ENCODE measurements at places on chromosomes 2 and 18.

DNA sequence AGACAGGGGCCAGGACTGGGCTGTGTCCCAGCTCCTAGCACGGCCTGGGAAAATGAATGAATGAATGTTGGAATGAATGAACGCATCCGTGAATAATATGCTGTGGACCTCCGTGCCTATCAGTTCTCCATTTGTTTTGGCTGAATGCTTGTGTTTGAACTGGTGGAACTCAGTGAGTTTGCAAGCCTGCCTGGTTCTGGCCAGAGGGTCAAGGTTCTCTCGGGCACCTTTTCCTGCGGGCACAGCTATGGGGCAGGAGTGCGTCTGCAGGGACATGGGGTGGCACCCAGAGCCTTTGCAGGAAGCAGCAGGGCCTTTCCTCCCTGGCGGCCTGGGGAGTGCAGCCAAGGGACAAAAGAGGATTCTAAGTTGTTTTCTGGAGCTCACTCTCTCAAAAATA lies 17.6 kb upstream of the PDIA6 start:
- no peak for DNase-seq

- DNase-seq, result no peak
These were observed 110.7 kb upstream of the CELF4 start for GRCh38 chr18:37676276-37676675.

GRCh38 chr2:149329489-149330126 lies 779 bp upstream of the LYPD6 start:
- DNase-seq, result no peak

DNA sequence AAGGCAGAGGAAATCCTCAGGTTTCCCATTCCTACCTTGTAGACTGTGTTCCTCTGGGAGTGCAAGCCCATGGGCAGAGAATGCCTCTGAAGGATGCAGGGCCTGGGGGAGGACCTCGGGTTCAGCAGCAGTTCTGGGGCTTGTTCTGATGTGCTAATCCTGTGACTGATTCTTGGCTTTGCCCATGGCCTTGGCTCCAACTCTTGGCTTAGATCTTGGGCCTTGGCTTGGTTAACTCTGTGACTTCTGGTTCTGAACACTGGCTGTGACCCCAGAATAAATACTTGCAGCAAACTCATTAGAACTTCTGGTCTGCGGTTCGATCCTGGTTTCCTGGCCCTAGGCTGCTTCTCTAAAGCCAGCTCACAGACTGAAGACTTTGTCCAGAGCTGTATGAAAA lies 366.9 kb upstream of the ZEB2 start:
- DNase-seq, result no peak

DNA sequence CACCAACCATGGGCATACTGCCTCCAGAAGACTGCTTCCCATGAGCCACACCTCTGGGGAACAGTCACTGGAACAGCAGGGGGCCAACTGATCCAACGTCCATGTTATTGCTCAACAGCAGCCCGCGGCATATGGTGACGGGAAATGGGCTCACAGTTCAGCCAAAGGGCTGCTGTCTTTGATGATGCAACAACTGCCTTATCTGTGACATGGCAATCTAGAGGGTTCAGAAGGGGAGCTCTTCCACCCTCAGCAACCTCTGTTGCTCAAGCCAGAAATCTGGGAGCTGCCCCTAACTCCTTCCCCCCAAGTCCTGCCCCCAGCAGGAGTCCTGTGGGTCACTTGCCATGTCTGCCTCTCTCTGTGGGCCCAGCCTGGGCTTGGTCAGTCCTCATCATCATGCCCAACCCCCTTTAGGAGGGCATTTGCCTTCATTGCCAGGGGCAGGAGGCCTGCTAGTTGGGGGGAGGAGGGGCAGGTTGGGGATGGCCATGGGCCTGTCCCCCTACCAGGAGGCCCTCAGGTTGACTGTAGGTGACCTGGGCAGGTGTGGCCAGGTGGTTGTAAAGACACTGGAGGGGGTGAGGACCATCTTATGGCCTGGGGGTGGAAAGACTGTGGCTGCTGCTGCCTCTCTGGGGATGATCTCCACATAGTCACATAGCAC lies 212.9 kb downstream of the CYP26B1 start:
- DNase-seq, result no peak

DNA sequence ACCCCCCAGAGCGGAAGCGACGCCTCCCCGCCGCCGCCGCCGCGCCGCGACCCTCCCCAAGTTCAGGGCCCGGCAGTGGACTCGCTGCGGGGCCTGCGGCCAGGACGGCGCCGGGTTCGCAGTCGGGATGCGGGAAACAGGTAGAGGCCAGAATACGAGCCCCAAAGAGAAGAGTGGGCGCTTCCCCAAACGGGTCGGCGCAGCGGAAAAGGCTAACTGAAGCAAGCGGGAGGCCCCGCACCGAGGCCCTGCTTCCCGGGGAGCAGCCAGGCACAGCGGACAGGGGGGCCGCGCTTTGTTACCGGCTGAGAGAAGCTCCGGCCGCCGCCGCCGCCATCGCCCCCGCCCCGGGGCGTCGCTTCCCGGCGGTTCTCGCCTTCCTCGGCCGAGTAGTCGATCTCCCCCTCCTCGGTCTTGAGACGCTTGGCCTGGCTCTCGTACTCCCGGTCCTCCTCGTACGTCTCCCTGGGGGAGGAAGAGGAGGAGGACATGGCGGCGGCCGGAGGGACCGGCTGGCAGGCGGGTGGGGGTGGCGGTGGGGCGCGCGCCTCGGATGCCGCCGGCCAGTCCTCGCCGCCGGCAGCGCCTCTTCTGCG lies 494 bp downstream of the HNRNPLL start:
- peak; percentile 23 for DNase-seq

- peak; percentile 24 for DNase-seq
These were observed 3.3 kb upstream of the SPRED2 start for GRCh38 chr2:65435625-65436168.

DNA sequence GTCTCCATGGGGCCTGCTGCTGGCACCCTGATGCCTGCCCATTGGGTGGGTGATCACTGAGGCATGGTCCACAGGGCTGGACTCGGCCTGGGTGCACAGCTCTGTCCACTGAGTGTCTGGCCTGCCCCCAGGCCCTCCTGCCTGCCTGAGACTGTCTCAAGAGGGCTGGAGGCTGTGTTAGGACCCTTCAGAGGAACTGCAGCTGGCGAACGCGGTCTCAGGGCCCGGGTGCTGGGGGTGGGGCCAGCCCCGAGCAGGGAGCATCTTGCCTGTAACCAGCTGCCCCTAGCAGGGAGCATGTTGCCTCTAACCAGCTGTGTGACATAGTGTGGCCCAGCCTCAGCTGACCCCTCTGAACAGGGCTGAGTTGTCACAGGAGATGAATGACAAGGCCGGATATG lies 50.0 kb downstream of the TWIST2 start:
- no peak for DNase-seq

- DNase-seq, result no peak
These were observed 305.1 kb upstream of the SPRED2 start for GRCh38 chr2:65737452-65738011.

- DNase-seq, result no peak
These were observed 5.9 kb downstream of the RRM2 start for GRCh38 chr2:10128420-10128819.

- no peak for DNase-seq
These were observed 97.3 kb upstream of the GCFC2 start for GRCh38 chr2:75807992-75808391.

DNA sequence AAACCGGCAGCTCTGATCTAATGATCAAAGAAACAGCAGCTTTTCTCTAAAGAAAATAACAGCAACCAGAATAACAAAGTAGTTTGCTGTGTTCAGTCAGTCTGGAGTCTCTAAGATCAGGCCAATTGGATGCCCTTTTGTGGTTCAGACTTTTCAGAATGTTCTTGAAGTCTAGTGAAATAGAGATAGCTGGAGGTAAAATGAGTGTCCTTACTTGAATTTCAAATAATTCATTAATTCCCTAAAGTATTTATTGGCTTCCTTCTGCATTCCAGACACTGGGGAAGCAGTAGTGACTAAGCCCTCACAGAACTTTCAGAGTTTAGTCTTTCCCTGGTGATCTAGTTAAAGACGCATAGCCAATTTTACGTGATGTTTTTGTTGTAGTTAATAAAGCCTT lies 58.7 kb downstream of the C18orf54 start:
- no peak for DNase-seq

DNA sequence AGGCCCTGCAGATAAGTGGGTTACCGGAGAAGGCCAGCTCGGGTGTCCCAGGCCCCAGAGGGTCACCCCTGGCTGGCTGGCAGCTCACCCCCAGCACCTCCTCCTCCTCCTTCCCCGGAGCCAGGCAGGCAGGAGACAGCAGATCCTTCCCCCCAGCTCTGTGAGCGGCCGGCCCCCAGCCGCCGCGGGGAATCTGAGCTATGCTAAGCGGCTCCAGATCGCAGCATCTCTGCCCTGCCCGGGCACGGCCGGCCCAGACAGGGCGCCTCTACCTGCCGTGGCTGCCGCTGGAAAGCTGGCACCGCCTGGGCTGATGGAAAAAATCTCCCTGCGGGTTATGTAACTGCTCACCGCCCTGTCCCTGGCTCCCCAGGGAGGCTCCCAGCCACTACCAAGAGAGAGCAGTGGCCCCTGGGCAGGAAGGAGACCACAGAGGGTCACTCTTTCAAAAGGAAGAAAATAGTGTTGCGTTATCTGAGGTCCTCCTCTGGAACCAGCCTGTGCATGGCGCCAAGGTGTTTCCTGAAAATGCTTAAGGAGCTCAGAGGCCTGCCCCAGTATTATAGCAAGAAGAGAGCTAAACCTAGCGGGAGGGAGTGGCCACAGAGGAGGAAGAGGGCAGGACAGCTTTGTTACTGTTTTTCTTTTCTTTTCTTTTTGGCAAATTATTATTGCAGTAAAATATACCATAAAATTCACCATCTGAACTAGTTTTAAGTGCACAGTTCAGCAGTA lies 179.0 kb downstream of the SMAD7 start:
- no peak for DNase-seq

GRCh38 chr2:36963106-36963505 lies 3.2 kb downstream of the STRN start:
- DNase-seq, result no peak

DNA sequence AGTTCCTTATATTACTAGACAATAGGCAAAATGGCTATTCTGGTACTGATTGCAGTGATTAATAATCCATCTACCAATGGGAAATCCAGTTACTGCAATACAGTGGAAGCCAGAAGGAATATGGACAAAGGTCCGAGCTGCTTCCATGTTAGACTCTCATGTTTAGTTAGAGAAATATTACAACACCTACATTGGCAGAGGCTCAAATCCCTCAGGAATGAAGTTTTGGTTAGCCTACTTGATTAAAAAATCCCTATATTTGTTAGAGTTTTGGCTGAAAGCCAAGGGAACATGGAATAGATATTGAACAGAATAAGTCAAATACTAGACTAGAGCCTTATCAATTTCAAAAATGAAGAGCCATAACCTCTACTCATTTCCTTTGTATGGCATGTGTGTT lies 48.5 kb downstream of the ARL6IP6 start:
- no peak for DNase-seq

DNA sequence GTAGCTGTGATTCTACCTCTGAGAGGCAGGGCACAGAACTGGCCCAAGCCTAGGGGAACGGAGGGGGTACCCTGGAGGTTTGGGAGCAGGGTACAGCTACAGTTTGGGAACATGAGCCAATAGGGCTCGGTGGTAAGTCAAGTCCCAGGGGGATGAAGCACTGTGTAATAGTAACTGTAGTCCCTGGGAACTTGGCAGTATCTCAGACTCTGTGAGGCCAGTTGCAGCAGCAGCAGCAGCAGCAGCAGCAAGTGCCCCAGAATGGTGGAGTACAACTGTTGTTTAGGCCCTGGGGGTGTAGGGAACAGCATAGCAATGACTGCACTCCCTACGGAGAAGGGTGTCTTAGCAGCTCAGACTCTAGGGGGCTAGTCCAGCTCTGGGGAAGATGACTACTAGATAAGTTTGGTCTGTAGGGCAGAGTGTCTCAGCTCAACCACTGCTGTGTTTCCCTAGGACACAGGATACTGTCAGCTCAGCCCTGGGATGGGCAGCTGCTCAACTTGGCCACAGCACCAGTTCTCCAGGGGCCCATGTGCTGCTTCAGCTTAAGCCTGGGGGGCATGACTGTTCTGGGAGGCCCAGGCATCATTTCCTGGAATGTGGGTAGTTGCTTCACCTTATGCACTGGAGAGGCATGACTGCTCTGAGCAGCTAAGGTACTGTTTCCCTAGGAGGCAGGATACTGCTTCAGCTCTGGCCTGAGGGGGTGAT lies 20.5 kb downstream of the CARF start:
- no peak for DNase-seq

DNA sequence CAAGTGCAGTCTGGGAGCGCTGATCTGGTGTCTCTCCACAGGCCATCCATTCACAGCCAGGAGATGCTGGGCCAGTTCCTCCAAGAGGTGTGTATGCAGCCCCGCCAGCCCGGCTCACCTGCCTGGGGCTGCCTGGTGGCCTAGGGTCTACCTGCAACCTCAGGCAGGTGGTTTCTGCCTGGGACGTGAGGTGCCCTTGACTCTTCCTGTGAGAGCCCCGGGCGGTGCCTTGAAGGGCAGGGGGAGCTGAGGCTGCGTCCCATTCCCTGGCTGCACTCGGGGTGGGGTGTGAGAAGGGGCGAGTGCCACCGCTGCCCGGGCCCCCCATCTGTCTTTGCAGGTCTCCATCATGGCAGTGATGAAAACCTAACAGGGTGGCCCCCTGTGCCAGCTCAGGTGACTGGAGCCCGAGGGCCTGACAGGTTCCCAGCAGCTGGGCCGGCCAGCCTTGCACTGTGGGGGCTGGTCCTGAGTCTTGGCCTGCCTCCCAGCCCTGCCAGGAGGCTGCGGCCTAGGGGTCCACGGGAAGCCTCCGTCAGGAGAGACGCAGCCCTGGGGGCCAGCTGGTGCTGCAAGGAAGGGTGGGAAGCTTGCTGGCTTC lies 11.9 kb downstream of the CAPN10 start:
- no peak for DNase-seq

DNA sequence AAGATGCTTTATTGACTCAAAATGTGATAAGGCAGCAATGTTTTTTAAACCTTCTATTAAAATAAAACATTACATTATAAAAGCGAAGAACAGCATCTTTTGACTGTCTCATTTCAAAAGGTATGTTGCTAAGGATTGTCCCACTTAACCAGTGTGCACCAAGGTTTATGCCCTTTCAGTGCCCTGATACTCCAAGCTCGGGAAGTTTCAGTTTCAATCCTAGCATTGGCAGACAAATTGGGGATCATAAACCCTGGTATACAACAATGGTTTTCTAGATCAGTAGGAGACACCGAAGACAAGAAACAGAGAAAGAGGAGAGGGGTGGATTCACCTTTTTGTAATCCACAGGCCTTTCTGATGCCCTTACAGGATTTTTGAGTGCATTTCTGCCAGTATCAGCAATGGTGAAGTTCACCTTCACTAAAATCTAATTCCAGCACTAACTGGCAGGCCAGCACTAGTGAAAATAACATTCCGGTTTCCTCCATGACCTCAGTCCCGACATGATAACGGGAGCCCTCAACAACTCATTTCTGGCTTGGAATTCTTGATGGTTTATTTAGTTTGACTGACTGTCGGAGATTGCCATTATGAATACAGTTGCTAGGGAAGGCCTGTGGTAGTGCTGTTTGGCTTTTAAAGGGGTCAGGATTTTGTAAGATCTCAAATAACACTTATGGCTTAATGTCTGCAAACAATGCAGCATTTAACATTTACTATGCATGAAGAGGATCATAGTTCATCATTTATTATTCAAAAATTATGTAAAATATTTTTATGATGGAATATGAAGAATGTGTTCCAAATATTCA lies 33.3 kb upstream of the FIGN start:
- no peak for DNase-seq

Measured in stimulated activated CD8-positive, alpha-beta memory T cell treated with anti-CD3 and anti-CD28 coated beads, Interleukin-2, amount 100 ng/mL, for 48 hours (primary cell).